ENCODE measurements at places on chromosomes 3 and 15.

DNA sequence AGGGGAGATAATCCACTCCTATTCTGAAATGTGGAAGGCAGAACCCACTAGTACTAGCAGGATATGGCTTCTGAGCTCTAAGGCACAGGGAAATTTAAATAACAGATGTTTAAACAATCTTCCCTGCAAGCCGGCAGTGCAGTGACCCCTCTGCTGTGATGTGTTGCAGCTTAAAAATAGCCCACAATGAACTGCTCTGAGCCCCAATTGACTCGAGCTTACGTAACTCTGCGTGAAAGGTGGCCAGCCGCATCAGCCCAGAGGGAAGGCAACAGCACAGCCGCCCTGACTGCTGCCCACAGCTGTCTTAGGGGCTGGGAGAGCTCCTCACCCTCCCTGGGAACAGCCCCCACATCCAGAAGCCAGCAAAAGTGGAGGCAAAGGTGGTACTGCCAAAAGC, 12.5 kb upstream of the CAMKV start:
- no peak for DNase-seq

- DNase-seq: peak; percentile 24
Observed at GRCh38 chr3:104596551-104596950, 770.2 kb upstream of the ALCAM start.

DNA sequence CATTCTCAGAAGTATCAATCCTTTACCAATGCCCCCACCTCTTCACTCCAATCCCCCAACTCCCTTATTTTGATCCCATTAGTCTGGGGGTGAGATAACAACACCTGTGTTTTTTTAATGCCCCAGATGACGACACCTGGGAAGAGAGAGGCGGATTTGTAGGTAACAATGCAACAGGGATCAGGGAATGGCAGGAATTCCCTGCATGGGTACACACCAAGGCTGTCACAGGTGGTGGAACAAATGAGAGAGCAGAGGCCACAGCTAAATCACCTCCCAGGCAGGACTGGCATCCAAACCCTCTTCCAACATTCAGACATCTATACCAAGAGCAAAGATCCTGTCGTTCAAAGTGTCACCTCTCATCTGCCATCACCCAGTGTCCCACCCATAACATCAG, 319.2 kb upstream of the TRIM42 start:
- DNase-seq: no peak

- DNase-seq: peak; percentile 32
Observed at GRCh38 chr3:60000311-60001105, 950.7 kb upstream of the CFAP20DC start.

GRCh38 chr3:180382638-180383180, 219.3 kb upstream of the TTC14 start:
- DNase-seq: no peak

DNA sequence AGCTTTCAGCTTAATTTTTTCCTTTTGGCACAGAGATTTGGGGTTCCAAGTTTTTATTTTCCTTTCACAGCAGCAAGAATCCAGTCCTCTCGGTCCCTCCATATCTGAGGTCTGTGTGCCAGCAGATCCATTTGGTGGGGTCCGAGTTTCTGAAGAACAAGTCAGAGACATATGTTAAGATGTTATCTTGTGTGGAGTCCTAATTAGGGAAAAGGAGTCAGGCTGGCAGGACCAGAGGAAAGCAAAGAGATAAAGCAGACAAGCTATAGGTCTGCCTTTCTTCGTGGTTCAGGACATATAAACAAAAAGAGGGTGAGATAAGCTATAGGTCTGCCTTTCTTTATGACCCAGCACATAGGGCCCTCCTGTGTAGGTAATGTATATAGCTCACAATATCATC, 54.9 kb downstream of the TMED3 start:
- no peak for DNase-seq

DNA sequence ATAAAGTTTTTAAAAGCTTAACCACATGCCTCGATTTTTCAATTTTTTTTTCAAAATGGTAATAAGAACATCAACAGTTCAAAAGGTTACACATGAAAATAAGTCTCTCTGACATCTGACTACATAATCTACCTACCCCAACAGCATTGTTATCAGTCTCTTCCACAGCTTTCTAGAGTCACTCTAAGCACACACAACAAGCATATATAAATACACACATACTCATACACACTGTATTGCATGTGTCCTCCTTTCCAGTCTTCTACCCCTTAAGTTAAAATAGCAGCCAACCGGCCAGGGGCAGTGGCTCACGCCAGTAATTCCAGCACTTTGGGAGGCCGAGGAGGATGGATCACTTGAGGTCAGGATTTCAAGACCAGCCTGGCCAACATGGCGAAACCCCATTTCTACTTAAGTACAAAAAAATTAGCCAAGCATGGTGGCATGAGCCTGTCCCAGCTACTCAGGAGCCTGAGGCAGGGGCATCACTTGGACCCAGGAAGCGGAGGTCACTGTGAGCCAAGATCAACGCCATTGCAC, 12.2 kb downstream of the TBL1XR1 start:
- DNase-seq: no peak

GRCh38 chr15:99981191-99981647, 248.0 kb upstream of the LYSMD4 start:
- DNase-seq: no peak

DNA sequence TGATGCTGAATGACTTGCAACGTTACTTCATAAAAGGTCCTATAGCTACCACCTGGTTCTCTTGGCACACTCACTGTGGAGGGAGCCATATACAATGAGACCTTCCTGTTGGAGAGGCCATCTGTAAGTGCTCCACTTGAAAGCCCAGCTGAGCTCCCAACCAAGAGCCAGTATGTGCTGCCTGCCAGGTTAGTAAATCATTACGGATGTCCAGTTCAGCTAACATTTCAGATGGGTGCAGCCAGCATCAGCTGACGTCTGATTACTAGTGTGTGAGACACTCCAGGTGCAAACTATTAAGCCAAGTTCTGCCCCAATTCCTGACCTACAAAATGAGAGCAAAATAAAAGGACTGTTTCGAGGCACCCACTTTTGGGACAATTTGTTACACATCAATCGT, 274.4 kb upstream of the ROBO2 start:
- peak; percentile 4 for DNase-seq

- no peak for DNase-seq
Observed at GRCh38 chr15:49036650-49037545, 9.3 kb downstream of the SECISBP2L start.

GRCh38 chr3:177904621-177905020, 631.6 kb upstream of the KCNMB2 start:
- no peak for DNase-seq

GRCh38 chr15:101044625-101045235, 125.6 kb downstream of the LRRK1 start:
- no peak for DNase-seq

All from NCI-H446 treated with DMSO at 0.1 percent for 48 hours (cell line).